ENCODE measurements at places on chromosomes 3 and 15.

DNA sequence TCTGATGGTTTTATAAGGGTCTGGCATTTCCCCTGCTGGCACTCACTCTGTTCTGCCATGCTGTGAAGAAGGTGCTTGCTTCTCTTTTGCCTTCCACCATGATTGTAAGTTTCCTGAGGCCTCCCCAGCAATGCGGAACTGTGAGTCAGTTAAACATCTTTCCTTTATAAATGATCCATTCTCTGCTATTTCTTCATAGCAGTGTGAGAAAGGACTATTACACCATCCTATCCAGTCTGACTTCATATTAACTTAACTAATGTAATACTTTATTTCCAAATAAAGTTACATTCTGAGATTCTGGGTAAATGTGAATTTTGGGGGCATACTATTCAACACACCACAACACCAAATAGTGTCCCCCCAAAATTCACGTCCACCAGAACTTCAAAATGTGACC lies 22.2 kb upstream of the MAP3K13 start:
- DNase-seq, result no peak

DNA sequence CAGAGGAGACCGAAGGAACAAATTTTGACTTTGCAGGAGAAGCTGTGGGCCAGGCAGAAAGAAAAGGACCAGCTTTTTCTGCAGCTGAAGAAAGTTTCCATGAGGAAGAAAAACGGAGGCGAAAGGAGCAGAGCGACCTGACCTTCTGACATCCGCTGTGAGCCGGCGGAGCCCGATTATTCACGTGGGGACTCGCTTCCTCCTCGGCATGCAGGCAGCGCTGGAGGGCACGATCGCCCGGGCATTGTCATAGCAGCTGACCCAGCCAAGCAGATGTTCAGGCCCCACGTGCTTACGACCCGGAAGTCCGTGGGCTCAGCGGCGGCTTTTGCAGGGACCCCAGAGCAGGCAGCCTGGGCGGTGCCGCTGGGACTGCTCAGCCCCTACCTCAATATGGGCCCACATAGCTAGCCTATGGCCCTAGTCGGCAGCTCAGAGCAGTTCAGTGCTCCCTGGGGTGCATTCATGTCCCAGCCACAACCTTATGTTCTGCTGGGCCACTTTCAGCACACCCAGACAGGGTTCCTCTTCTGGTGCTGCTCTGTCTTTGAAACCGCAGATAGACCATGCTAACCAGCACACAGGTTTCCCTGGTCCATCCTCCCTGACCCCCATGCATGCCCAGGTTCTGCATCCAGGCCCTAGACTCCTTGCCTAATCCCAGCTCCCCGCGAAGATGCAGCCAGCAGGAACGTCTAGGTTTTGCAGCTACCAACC lies 10.5 kb upstream of the EIF4A2 start:
- DNase-seq, result no peak

- DNase-seq, result no peak
Observed at GRCh38 chr3:48338635-48339034, 5.2 kb upstream of the SPINK8 start.

DNA sequence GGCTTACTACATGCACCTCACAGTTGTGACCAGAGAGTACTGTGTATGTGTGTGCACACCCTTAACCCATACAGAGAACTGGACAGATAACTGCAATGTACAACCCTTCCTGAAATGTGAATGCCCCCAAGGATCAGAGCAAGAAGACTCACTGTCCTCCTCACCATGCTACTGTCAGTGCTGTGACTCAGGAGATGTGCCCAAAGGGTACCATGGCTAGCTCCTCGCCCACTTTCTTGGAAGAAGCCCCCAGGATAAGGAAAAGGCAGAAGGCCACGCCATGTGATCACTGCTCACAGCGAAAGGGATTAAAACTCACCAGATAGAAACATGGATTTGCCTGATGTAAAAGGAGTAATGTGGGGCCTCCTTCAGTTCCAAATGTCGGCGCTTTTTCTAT lies 41.8 kb downstream of the UBP1 start:
- no peak for DNase-seq

- DNase-seq, result no peak
Observed at GRCh38 chr3:37668431-37668817, 193.3 kb upstream of the CTDSPL start.

GRCh38 chr3:59482684-59483083 lies 432.9 kb upstream of the CFAP20DC start:
- no peak for DNase-seq

DNA sequence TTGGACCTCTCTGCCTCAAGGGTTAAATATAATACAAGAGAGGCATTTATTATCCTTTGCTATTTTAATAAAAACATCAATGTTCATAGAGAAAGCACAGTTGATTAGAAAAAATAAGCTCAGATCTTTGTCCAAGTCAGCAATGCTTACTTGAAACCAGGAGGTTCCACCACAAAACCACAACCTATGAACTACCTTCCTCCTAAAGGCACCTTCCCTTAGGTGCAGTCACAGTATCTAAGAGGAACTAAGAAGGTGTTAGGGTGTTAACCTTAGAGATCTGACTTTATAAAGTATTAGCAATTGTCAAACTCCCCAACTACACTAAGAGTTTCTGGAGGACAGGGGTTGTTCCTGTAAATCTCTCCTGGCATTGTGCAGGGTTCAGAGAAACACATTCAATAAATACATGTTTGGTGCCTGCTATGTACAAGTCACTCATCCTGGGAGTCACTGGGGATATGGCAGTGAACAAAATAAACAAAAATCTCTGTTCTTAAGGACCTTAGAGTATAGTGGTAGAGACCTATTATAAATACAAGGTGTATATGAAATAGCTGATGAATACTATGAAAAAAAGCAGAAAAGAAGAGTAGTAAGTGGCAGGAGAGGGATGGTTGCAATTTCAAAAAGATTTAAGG lies 208.6 kb downstream of the NFKBIZ start:
- DNase-seq, result no peak

DNA sequence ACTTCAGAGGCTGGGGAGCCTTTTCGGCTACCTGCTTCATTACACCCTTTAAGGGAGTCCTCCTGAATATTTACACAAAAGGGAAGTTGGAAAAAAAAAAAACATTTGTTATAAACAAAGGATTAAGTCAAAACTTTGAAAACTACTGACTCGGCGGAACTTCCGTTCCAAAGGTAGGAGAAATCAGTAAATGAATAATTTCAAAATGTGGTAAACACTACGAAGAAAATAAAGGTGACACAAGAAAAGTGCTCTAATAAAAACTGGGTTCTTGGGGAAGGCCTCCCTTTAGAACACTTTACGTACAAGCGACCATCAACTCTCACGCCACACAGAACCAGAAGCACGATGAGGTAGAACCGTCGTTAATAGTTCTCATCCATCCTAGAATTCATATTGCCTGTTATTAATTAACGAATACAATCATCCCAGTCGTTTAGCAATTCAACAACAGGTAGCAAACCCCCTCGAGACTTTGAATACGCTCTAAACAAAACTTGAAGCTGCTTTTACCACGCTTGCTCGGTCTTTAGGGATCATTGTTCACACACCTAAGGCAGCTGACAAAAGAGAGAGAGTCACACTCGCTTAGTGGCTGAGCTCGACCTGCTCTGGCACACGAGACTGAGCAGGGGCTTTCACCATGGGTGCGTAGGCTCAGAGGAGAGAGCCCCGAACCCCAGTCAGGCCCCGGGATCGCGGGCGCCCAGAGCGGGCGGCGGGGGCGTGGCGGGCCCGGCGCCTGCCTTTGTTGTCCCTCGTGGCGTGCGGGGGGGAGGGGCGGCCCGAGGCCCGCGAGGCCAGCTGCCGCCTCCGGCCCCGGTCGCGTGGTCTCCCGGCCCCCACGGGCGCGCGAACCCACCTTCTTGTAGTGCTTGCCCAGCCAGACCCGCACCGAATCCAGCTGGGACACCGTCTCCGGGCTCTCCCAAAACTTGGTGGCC lies 680 bp downstream of the SMARCC1 start:
- DNase-seq, result peak; percentile 82

DNA sequence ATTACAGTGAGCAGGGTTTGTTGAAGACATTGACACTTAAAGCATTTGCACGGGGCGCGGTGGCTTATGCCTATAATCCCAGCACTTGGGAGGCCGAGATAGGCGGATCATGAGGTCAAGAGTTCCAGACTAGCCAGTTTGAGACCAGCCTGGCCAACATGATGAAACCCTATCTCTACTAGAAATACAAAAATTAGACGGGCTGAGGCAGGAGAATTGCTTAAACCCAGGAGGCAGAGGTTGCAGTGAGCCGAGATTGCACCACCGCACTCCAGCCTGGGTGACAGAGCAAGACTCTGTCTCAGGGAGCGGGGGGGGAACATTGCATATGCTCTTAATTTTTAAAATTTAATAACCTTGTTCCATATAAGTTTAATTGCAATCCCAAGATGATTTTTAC lies 11.9 kb downstream of the STT3B start:
- DNase-seq, result no peak

GRCh38 chr3:130900959-130901358 lies 7.1 kb downstream of the ATP2C1 start:
- no peak for DNase-seq

DNA sequence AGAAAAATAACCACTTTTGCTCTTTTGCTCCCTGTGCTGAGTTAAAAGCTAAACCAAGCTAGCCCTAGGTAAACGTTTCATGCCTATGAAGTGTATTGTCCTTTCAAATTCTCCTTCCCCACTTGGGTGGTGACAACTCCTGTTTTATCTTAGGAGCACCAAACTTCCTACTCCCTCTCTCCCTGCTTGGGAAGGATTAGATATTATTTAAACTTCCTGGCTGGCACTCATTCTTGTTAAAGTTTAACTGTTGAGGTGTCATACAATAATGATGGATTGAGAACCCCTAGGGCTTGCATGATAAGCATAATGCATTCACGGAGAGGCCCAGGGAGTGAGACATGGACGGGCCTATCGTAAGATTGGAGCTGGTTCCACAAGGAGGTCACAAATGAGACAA lies 29.5 kb downstream of the B4GALT4 start:
- DNase-seq, result no peak

DNA sequence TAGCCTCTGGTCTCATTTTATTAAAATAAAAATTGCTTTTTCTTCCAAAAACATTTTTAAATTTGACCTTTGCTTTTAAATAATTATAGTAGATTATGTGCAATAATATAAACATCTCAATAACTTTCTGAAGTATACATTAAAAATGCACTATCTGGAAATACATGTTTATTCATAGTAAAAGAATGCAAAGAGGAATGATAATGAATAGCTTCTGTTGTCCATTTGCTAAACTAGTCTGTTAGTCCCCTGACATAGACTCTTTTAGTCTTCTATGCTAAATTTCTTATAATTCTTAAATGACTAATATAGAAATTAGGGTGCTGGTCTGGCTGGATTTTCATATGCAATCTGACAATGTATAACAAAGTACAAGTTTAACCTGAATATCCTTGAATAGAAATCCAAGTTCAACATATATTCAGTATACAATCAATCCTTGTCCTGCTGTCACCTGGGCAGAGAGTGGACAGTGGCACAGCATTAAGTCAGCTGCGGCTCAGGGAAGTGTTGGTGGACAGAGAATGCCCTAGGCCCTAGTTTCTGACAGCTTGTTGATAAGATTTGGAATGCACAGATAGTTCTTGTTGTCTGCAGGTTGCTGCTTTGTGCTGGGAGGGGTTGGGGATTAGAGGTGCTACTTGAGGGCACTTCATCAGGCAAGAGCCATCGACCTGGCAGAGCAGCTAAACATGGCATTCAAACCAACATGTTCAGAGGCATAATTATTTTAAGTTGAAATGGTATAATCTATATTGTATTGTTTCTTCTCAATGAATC lies 161.7 kb downstream of the MBNL1 start:
- DNase-seq, result no peak

DNA sequence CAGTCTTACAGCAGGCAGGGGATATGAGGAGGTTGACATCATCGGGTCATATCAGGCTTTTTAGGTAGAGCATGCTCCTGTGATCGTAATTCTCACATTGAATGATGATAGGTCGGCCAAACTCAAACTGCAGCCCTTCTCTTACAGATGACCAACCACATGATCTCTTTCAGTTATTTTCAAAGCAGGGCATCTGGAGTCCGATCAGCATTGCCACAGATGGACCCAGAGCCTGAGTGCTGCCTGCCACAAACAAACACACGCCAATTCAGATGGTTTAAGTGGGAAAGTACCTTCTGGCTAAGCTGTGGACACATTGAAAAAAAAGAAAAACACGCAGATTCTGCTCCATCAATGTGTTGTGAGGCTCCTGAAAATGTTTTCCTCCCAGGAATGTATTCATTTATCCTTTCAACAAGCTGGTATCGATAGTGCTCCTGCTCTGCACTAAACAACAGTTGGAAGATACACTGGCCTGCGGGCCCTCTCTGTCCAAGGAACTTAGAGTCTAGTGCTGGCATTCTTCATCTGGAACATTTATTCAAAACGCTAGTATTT lies 31.2 kb downstream of the ARPP21 start:
- DNase-seq, result no peak

DNA sequence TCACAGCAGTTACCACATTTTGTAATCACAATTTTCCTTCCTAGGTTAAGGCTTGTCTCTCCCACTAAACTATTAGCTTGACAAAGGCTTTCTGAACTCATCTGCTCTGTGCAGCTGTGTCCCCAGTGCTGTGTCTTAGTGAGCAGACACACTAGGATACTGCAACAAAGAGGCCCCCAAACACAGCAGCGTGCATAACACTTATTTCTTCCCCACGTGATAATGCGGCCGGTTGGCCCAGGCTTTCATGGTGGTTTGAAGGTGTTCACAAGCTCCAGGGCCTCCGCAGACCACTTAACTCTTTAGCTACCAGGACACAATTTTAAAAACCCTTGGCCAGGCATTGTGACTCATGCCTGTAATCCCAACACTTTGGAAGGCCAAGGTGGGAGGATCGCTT lies 2.2 kb upstream of the HDAC11 start:
- DNase-seq, result no peak

- no peak for DNase-seq
Observed at GRCh38 chr3:150680562-150680961, 23.2 kb downstream of the ERICH6 start.

DNA sequence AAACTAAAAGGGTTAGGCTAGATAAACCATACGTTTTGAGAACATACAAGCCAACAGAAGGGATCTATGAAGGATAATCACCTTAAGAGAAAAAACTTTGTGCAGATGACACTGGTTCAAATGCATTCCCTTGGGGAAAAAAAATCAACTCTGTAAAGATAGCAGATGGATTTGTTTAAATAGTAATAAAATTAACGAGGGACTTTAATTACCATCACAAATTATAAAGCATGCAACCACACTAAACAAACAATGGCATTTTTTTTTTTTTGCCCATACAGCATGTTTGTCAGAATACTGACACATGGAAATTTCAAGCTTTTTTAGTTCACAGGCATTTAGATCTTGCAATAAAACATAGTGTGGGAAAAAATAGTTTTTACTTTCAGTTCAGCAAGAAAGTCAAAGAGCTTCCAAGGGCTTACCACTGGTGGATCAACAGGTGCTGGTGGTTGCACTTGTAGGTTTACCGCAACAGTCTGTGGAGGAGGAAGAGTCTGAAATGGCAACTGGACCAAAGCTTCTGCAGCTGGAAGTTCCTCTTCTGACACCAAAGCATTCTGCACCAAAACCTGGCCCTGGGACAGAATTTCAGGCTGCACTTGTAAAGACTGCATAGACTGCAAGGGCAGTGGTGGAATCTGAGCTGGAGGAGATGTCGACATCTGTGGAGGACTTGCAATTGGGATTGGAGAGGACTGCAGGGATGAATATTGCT lies 53.1 kb downstream of the PHC3 start:
- no peak for DNase-seq

Data from iPS-NIHi11 (cell line).